ENCODE measurements at places on chromosomes 2 and 18.
A peak's percentile ranks its signal among the peaks of the same experiment; 100 is the strongest.

- DNase-seq, result no peak
These were observed 39.3 kb downstream of the KCNIP3 start for GRCh38 chr2:95336406-95336805.

DNA sequence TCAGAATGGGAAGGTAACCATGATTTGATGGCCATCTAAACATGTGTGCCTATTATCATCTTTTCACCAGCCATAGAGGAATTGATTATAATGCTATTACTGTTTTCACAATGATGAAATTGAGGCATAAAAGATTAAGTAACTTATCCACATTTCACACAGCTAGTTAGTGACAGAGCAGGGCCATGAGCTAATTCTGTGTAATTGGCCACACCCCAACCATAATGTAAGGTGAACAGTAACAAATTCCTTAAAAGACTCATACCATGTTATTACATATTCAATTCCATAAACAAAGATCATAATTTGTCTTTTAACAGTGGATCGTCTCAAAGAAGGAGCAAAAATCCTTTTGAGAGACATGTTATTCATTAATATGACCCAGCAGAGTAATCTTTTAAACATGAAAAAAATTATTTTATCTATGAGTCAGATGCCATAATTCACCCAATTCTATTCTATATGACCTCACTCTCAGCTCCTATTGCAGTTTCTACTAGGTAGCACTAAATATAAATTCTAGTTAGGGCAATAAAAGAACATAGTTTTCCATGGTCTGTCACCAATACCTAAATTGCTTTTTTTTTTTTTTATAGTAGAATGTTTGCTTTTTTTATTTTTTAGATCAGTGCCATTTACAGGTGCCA lies 475.8 kb upstream of the SLC39A10 start:
- DNase-seq, result no peak

- no peak for DNase-seq
These were observed 55.1 kb downstream of the FSIP2 start for GRCh38 chr2:185793532-185794345.

DNA sequence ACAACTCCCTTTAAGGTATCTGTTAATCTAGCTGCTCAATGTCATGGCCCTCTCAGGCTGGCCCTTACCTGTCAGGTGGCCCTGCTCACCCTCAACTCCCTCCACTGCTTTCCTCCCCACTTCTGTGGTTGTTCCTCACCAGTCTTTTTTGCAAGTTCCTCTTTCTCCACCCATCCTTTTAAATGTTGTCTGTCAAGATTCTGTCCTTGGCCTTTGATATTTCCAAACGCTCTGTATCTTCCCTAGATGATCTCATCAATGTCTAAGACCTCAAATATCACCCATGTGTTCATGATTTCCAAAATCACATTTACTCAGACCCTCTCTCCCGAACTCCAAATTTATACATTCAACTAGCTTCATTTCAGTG lies 3.5 kb downstream of the PTPN2 start:
- DNase-seq, result no peak

- DNase-seq, result no peak
These were observed 13.7 kb downstream of the ADRA2B start for GRCh38 chr2:96102596-96103186.

- no peak for DNase-seq
These were observed 257.7 kb downstream of the EN1 start for GRCh38 chr2:118589721-118590120.

GRCh38 chr2:159797543-159798375 lies at the start of gene CD302:
Gene CD302, minus strand, starts transcription at chr2:159798208. Its CDS starts 10 bp downstream, at chr2:159798198.
- peak; percentile 19 for DNase-seq

GRCh38 chr18:62318228-62319180 lies 6.6 kb upstream of the TNFRSF11A start:
- no peak for DNase-seq

DNA sequence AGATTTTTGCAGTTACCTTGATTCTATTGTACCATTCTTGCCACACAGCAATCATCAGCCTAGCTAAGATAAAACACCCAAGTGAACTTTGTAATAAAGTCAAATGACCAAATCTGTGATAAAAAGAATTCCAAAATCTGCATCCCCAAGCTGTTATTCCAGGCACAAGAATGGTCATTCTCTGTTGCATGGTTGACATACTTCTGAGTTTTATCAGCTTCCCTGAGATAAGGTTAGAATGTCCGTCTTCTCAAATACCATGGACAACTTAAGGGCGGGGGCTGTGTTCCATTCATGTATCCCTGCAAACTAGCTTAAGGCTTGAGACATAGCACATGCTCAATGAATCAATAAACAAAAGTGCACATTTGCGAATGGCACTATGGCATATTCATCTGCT lies 8.1 kb upstream of the BMP10 start:
- no peak for DNase-seq

- DNase-seq, result no peak
These were observed 25.3 kb downstream of the EXOC6B start for GRCh38 chr2:72800492-72800891.

DNA sequence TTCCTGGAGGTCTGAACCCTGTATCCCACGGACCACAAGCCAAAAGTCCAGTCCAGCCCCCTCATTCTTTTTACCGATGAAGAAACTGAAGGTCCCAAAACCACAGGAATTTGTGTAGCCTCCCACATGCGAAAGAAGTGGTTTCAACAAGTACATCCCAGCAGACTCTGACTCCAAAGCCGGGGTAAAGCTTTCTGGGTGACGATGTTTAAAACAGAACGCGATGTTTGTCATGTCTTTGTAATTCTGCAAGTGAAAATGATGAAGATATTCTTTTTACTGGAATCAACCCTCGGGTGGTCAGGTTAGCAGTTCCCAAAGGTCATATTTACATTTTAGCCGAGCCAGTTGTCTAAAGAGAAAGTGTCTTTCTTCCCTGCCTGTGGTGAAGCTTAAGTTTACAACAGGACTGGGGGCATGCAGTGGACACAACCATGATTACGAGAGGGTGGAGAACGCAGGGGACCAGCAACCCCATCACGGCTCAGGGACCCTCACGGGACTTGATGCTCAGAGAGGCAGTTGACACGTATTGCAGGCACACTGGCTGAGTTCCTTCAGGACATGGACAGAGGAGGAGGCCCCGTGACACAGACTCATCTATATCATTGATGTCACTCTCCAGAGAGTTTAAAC lies 17.8 kb upstream of the TMEM131 start:
- no peak for DNase-seq
